ENCODE measurements at places on chromosomes 4 and X. TPM values are rescaled to one million over a fixed set of nuclear protein-coding genes. Genes with fewer than 3 reads are reported as not detected.

- DNase-seq, result no peak
Observed at GRCh38 chr4:17787315-17787714, 5.9 kb upstream of the FAM184B start.

DNA sequence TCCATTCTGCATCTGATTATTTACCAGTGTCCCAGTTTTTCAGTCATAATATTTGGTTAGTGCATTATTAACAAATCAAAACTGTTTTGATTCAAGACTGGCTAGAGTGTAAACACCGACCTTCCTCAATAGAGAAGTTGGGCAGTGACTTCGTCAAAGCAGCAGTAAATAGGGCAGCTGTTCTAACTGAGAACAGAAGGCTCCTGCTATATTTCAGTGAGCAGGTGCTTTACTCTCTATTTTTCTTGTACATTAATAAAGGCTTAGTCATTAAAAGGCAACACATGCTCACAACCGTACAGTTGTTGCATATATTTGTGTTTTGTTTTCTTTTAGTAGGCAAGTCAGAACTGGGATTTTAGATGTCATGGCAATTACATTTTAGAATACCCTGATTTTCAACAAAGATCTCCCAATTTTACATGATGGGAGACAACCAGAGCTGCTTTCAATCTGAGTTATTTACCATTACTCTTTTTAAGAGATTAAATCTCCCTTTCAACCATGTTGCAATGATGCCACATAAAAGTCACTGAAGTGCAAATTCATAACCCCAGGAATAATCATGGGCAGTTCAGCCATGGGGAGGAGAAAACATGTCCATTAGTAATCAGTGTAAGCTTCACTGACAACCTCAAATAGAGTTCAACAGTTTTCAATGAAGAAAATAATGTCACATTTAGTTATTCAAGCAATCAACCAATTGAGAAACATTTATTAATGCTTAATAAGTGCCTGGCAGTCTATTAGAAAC, 233.3 kb downstream of the NDST4 start:
- no peak for DNase-seq

DNA sequence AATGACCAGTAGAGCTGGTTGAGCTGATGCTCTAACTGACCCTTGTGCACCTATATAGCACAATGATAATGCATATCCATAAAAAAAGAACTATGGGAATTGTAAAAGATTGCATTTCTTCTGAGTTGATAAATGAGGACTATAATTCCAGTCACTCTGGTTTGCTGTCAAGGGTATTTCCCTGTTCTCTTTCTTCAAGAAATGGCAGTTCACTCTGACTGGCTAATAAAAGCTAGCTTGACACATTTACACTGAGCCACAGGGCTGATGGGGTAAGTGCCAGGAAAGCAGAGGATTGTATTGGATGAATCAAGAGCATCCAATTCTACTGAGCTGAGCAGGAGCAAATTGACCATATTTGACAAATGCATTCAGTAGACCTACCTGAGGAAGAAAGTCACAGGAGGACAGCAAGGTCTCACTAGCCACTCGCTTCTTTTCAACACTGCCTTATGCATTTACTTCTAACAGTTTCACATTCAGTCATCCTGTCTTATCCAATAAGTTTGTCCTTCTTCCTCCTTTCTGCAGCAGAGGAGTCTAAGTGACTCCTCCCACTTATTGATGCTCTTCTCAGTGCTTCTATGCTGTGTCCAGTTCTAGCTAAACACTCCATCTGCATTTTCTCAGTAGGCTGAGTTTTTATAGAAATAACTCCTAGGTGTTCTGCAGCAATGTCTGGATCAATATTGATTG, 43.0 kb downstream of the RBMX2 start:
- no peak for DNase-seq

DNA sequence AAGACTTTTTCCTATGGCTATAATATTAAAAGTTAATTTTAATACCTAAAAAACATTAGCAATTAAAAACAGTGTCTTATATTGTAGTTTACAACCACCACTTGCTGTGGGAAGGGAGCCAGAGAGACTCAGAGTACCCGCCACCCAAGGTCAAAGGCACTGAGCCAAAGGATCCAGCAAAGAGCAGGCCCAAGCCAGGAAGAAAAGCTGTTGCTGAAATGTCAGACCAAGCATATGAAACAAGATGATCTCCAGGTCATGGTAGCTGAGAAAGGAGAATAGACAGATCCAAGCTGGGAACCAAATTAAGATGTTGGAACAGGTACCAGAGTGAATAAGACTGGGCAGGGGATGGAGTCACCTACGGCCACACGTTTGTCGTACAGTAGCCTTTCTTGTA, 18.8 kb upstream of the ATOH1 start:
- peak; percentile 57 for DNase-seq

DNA sequence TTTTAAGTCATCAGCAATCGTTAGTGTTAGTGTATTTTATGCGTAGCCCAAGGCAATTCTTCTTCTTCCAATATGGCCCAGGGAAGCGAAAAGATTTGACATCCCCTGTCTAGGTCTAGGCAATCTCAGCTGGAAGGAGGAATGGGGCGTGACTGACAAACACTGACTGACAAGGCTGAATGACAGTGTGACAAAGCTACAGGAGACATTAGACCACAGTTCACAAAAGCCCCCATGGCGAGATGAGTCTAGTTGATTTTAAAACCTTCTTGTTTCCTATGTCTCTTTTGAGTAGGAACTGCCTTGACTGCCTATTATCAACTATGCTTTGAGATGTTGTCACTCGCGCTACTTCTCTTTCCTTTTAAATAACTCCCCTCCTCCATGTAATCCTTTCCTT, 42.3 kb downstream of the QRFPR start:
- DNase-seq, result no peak

DNA sequence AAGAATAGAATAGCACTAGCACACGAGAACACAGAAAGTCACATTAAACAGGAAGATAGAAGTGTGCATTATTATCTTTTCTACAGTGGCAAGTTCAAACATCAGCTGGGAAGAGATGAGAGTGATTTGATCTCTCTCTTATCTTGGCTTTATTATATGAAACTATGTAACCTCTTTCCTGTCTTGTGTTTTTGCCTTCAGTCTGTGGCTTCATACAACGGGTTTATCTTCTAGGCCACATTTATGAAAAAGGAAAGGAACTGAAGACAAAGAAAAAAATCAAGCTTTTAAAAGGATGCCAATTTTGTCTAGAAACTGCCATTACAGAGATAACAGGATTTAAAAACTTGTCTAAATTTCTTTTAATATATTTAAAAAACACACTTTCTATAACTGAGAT, 983.6 kb downstream of the RPA4 start:
- DNase-seq, result no peak

The PCDH7 gene
- total RNA-seq, result 10.6 TPM

The MXRA5 gene
- total RNA-seq, result 6.1 TPM

The NAP1L2 gene
- total RNA-seq, result 7.7 TPM

The TBX22 gene
- 0.29 TPM for total RNA-seq

The MAGED4 gene
- total RNA-seq, result 1.3 TPM

The YIPF6 gene
- total RNA-seq, result 33.0 TPM

The CXorf51B gene
- total RNA-seq, result not detected

The PNMA6A gene
- 1.6 TPM for total RNA-seq
